ENCODE measurements at places on chromosomes 3 and 15. TPM values are rescaled to one million over a fixed set of nuclear protein-coding genes. Genes with fewer than 3 reads are reported as not detected.

The HAUS2 gene
- total RNA-seq, result 46.1 TPM

The SENP8 gene
- 3.0 TPM for total RNA-seq

The XIRP1 gene
- total RNA-seq, result 1.4 TPM

The CFAP91 gene
- total RNA-seq, result 0.25 TPM

The EXD1 gene
- total RNA-seq, result not detected

The ZNF860 gene
- 0.30 TPM for total RNA-seq

DNA sequence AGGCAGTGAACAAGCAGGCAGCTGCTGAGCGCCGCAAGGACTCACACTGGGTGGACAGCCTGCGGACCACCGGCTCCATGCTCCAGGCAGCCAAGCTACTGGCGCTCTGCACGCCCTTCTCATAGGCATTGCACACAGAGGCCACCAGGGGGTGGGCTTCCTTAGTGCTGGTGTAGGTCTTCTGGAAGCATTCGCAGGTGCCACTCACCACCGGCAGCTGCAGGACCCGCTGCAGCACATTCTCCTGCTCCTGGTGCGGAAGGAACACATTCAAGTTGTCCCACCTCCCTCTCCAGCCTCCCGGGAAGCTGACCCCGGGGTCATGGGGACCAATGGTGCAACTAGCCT, 6.0 kb downstream of the PLIN1 start:
- no peak overlapping the region for H3K27ac ChIP-seq
- H3K4me3 ChIP-seq, result no peak overlapping the region
- no peaks in the 10 kb centered on the region for H3K4me1 ChIP-seq

- H3K36me3 ChIP-seq, result no peaks in the 10 kb centered on the region
- no peak for DNase-seq
Measured at GRCh38 chr15:66860844-66861243, 158.8 kb downstream of the SMAD6 start.

GRCh38 chr3:190038050-190038933, 82.4 kb downstream of the P3H2 start:
- H3K36me3 ChIP-seq, result no peaks in the 10 kb centered on the region
- H3K4me1 ChIP-seq, result no peaks in the 10 kb centered on the region
- peaks cover 15% of the 10 kb centered on the region for H3K27me3 ChIP-seq
- H3K4me3 ChIP-seq, result no peak overlapping the region
- H3K27ac ChIP-seq, result no peak overlapping the region

- no peaks in the 10 kb centered on the region for H3K27me3 ChIP-seq
- no peak overlapping the region for H3K4me3 ChIP-seq
- H3K27ac ChIP-seq, result no peak overlapping the region
- no peak for DNase-seq
- peaks cover 11% of the 10 kb centered on the region for H3K4me1 ChIP-seq
Measured at GRCh38 chr3:49173792-49174170, 2.4 kb downstream of the KLHDC8B start.

- peak; percentile 61 for DNase-seq
- no peaks in the 10 kb centered on the region for H3K36me3 ChIP-seq
- peak overlapping the region; percentile 39 for H3K27ac ChIP-seq
- H3K27me3 ChIP-seq, result peaks cover 8% of the 10 kb centered on the region
Measured at GRCh38 chr3:44058022-44058867, 183.4 kb upstream of the TOPAZ1 start.

DNA sequence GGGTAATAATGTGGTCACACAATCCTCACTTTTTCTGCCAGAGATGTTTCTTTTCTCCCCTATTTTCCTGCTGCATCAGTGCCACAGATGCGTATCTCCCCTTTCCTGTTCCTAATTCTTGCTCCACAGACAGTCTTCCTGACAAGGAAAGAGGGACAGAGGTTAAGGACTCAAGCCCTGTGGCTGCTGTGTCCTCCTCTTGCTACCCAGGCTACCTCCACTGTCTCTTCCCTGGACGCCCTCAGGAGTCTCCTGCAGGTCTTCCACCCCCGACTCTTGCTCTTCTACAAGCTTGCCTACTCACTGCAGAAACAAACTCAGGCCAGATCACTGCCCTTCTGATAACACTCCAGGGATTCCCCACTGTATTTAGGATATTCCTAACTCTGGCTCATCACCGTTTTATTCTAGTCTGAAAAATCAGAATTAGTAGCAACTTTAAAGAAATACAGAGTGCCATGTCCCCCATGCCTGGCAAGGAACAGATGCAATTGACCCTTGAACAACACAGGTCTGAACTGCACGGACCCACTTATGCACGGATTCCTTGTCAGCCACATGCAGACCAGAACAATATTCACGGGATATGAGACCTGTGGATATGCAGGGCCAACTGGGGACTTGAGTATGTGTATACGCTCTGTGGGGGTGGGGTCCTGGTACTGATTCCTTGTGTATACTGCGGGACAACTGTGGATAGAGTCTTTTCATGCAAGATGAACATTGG, 151.8 kb downstream of the GHSR start:
- H3K36me3 ChIP-seq, result peaks cover 12% of the 10 kb centered on the region
- no peak overlapping the region for H3K4me3 ChIP-seq
- no peaks in the 10 kb centered on the region for H3K4me1 ChIP-seq
- H3K27ac ChIP-seq, result no peak overlapping the region

DNA sequence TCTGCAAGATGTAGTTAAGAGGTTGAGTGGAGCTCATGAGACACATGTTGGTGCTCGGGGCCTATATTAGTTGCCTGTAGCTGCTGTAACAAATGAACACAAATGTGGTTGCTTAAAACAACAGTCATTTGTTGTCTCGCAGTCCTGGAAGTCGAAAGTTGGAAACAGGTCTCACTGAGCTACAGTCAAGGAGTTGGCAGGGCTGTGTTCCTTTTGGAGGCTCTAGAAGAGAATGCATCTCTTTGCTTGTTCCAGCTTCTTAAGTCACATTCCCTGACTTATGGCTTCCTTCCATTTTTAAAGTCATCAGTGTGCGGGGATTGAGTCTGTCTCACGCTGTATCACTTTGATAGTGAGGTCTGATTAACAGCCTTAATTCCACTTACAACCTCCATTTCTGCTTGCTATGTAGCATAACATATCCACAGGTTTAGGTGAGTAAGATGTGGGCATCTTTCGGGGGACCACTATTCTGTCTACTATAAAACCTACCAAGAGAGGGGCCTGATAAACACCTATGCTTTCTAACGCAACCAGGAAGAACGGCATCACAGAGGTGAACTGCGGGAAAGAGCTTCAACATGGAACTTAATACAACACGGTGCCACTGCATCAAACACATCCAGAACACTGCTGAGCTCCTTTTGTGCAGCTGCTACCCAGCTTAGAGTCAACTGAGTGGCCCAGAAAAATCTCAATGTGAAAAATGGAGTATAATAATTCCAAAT, 119.4 kb downstream of the ATP10A start:
- H3K36me3 ChIP-seq, result peaks cover 3% of the 10 kb centered on the region
- no peaks in the 10 kb centered on the region for H3K27me3 ChIP-seq
- H3K4me1 ChIP-seq, result peaks cover 19% of the 10 kb centered on the region
- DNase-seq, result no peak
- no peak overlapping the region for H3K4me3 ChIP-seq

GRCh38 chr15:52295421-52296001, at the start of gene MYO5C:
Gene MYO5C (minus strand): TSS chr15:52295804. CDS start chr15:52295636, 168 bp downstream.
- H3K27ac ChIP-seq, result no peak within 1 kb of the TSS
- no peak within 1 kb of the TSS for H3K4me3 ChIP-seq
- no peaks in the 10 kb centered on the region for H3K36me3 ChIP-seq
- peak; percentile 22 for DNase-seq
- H3K4me1 ChIP-seq, result peaks cover 1% of the 10 kb centered on the region

DNA sequence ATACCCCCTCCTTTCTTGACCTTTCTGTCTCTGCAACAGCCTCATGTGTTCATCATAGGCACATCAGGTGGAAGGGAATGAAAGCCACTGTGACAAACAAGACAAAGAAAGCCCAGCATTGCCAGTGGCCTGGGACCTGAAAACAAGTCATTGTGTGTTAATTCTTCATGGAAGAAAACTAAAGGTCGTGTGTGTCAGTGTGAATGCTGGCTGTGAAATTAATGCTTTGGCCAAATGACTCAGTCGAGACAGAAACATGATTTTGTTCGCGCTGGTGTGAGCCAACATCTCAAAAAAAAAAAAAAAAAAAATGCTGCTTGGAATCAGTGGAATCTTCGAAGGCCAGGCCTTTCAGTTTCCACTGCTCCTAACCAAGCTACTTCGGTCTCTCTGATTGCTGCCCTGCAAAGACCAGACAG, 386.5 kb upstream of the PROK2 start:
- no peaks in the 10 kb centered on the region for H3K36me3 ChIP-seq
- DNase-seq, result no peak
- H3K27me3 ChIP-seq, result peaks cover 17% of the 10 kb centered on the region
- H3K4me3 ChIP-seq, result no peak overlapping the region
- H3K4me1 ChIP-seq, result no peaks in the 10 kb centered on the region

DNA sequence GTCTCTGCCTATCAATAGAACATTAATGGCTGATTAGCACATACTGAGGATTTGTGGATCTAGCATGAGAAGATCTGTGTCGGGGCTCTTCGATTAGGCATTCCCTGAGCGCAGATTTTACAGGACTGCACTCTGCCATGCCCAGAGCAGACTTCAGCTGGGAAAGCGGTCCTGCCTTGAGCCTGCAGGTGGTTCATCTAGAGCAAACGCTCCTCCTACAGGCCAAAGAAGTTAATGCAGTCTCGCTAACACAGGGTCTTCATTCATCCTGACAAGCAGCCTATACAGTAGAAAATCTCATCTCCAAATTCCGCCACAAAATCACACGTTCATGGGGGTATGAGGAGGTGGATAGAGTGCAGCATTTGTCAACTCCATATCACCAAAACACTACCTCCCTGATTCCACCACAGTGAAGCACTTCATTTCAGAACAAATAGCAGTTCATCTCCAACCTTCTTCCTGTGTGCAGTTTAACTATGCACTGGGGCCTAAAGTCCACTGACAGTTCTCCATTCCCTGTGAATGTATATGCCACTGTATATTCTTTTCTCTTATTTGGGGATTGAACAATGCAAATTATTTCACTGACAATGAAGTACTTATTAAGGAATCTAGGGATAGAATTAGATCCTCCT, 405.8 kb downstream of the IGSF11 start:
- H3K27me3 ChIP-seq, result no peaks in the 10 kb centered on the region
- peak; percentile 53 for DNase-seq
- no peaks in the 10 kb centered on the region for H3K36me3 ChIP-seq

- peak overlapping the region; percentile 56 for H3K27ac ChIP-seq
- no peak for DNase-seq
- H3K4me3 ChIP-seq, result no peak overlapping the region
Measured at GRCh38 chr3:71195492-71195891, 388.0 kb downstream of the FOXP1 start.

DNA sequence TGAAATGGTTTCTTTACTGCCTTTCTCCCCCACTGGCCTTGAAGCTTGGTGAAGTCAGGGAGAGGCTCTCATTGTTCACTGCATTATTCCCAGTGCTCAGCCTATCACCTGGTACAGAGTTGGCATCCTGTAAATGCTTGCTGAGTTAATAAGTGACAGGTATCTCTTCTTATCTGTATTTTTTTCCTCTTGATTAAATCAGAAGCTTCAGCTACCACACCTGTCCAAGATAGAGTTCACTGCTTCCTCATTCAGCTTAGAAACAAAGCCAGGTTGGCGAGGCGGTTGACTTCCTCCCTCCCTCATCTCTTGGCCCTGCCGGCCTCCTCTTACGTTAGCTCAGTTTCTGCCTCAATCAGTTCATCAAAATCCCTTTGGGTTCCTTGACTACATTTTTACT, 142.8 kb downstream of the LIPC start:
- no peak for DNase-seq
- H3K4me1 ChIP-seq, result peaks cover 3% of the 10 kb centered on the region
- H3K27me3 ChIP-seq, result no peaks in the 10 kb centered on the region
- no peaks in the 10 kb centered on the region for H3K36me3 ChIP-seq
- no peak overlapping the region for H3K27ac ChIP-seq

- H3K27ac ChIP-seq, result no peak overlapping the region
- H3K36me3 ChIP-seq, result no peaks in the 10 kb centered on the region
- peaks cover 4% of the 10 kb centered on the region for H3K27me3 ChIP-seq
Measured at GRCh38 chr15:39154227-39154638, 426.6 kb upstream of the THBS1 start.

DNA sequence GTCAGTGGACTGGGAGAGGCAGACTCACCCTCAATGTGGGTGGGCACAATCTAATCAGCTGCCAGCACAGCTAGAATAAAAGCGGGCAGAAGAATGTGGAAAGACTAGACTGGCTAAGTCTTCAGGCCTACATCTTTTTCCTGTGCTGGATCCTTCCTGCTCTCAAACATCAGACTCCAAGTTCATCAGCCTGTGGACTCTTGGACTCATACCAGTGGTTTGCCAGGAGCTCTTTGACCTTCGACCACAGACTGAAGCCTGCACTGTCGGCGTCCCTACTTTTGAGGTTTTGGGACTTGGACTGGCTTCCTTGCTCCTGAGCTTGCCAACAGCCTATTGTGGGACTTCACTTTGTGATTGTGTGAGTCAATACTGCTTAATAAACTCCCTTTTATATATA, 68.0 kb downstream of the CNTN3 start:
- H3K4me3 ChIP-seq, result no peak overlapping the region
- DNase-seq, result no peak
- H3K27ac ChIP-seq, result no peak overlapping the region
- H3K4me1 ChIP-seq, result no peaks in the 10 kb centered on the region
- no peaks in the 10 kb centered on the region for H3K27me3 ChIP-seq

DNA sequence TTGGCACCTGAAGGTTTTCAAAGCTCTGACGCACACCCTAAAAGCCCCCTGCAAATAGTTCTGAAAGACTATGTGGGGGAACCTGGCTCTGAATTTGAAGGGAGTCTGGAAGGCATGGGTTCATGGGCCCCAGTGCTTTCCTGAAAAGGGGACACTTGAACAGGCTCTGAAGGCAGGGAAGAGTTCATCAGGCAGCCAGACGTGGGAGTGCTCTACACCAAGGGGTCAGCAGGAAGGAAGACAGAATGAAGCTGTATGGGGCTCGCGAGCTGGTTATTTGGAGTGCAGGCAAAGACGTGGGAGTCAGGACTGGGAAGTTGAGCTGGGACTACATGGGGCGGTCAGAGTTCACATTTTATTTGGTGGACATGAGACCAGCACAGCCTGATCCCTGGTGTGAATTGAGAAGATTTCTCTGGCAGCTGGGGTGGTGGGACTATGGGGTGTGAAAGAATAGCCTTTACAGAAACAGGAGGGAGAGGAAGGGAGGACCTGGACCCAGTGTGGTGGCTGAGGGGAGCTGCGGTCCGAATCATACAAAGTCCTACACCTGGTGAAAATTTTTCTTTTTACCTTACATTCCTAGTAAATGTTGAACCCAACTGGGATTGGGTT, 12.6 kb downstream of the ABHD6 start:
- no peaks in the 10 kb centered on the region for H3K36me3 ChIP-seq
- H3K4me3 ChIP-seq, result no peak overlapping the region

DNA sequence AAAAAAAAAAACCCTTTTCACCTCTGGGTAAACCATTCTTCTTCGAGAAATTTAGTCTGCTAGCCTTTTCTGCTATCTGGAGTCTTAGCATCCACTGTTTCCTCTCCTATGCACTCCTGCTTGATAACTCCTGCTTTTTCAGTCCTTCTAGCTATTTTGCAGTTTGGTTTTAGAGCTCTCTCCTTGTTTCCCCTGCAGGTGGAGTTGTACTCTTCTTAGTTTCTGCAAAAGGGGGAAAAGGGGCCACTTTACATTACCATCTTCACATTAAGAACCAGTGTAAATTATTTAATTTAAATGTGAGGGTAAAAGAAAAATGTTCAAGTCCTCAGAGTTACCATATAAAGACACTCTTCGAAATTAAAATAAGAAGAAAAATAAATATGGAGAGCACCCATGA, 23.6 kb upstream of the MYLK start:
- no peak overlapping the region for H3K27ac ChIP-seq
- no peak overlapping the region for H3K4me3 ChIP-seq
- peaks cover 1% of the 10 kb centered on the region for H3K27me3 ChIP-seq
- H3K36me3 ChIP-seq, result no peaks in the 10 kb centered on the region
